Activated CD4-positive, alpha-beta T cell treated with anti-CD3 and anti-CD28 coated beads for 36 hours (primary cell): ENCODE measurements at places on chromosomes 2 and 18.

DNA sequence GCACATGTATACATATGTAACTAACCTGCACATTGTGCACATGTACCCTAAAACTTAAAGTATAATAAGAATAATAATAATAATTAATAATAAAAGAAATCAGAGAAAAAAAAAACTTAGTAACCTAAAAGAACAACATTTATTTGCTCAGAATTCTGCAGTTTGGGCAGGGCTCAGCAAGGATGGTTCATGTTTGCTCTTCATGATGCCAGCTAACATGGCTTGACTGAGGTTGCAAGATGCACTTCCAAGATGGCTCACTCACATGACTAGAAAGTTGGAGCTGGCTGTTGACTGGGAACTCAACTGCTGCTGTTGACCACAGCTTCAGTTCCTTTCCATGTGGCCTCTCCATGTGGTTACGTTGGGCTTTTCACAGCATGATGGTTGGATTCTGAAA, 56.4 kb downstream of the KLHL29 start:
- no peaks in the 10 kb centered on the region for H3K36me3 ChIP-seq
- DNase-seq = no peak
- H3K27ac ChIP-seq = no peak overlapping the region
- H3K4me1 ChIP-seq = peaks cover 7% of the 10 kb centered on the region

DNA sequence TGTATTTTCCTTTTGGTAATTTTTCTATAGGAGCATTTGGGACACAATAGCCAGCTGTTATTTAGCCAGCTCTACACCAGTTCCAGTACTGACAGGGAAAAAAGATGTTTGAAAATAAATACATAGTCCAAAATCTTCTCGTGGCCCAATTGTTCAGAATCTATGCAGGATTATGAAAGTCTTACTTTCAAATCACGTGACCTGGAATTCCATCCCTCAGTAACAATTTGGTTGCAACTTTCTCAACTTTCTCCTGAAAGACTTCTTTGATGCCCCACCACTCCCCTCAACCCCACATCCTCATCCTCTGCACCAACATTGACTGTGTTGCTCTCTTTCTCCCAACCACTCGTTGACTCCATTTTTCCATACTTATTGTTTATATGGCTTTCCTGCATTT, 539.0 kb downstream of the LRP1B start:
- DNase-seq = no peak
- no peaks in the 10 kb centered on the region for H3K36me3 ChIP-seq
- H3K4me3 ChIP-seq = no peak overlapping the region
- no peaks in the 10 kb centered on the region for H3K27me3 ChIP-seq
- no peaks in the 10 kb centered on the region for H3K4me1 ChIP-seq
- no peak overlapping the region for H3K27ac ChIP-seq

GRCh38 chr18:39225373-39225772, 1659.8 kb upstream of the CELF4 start:
- H3K27ac ChIP-seq = no peak overlapping the region
- H3K27me3 ChIP-seq = no peaks in the 10 kb centered on the region
- H3K4me3 ChIP-seq = no peak overlapping the region
- no peaks in the 10 kb centered on the region for H3K36me3 ChIP-seq
- H3K4me1 ChIP-seq = no peaks in the 10 kb centered on the region

GRCh38 chr2:36919041-36919837, 47.1 kb downstream of the STRN start:
- H3K27me3 ChIP-seq = no peaks in the 10 kb centered on the region
- DNase-seq = no peak
- H3K4me1 ChIP-seq = peaks cover 21% of the 10 kb centered on the region
- no peak overlapping the region for H3K4me3 ChIP-seq
- peaks cover 10% of the 10 kb centered on the region for H3K36me3 ChIP-seq
- no peak overlapping the region for H3K27ac ChIP-seq

DNA sequence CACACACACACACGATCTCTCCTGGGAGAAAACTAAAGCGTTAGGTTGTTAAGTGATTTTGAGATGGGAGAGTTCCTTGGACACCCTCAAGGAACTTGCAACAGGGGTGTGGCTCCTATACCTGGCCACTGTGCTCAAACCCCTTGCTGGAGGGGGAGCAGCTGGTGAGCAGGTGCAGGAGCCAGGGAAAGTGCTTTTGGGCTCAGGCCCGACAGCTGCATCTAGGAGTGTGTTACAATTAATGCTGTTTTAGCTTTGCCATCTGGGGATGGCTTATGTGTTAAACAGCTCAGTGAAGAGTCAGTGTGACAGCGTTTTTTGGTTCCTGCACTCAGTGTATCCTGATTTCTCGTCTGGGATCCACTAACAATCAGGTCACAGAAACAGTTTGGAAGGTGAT, 510.8 kb downstream of the TRIB2 start:
- H3K27me3 ChIP-seq = peaks cover 4% of the 10 kb centered on the region
- no peak for DNase-seq
- no peaks in the 10 kb centered on the region for H3K4me1 ChIP-seq

GRCh38 chr2:18106841-18107240, 228.4 kb downstream of the KCNS3 start:
- no peaks in the 10 kb centered on the region for H3K36me3 ChIP-seq
- no peak overlapping the region for H3K27ac ChIP-seq
- DNase-seq = no peak
- H3K27me3 ChIP-seq = peaks cover 4% of the 10 kb centered on the region
- no peak overlapping the region for H3K4me3 ChIP-seq
- H3K4me1 ChIP-seq = no peaks in the 10 kb centered on the region

DNA sequence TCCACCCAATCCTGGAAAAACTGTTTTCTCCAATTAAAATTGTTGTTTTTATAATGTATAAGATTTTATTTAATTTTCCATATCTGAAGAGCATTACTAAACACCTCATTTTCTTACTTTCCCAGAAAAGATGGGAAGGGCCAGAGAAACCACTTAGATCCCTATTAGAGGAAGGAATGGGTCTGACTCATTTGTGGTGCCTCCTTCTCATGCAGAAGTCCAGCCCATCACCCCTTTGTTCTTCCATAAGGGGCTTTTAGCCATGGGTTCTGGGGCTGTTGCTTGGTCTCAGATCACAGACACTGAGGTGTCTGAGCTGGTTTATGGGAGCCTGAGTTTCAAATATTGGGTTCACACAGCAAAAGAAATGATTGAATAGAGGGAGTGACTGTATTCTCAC, 152.2 kb downstream of the ESCO1 start:
- no peak overlapping the region for H3K27ac ChIP-seq
- no peaks in the 10 kb centered on the region for H3K36me3 ChIP-seq
- DNase-seq = no peak
- H3K4me1 ChIP-seq = no peaks in the 10 kb centered on the region
- peaks cover 6% of the 10 kb centered on the region for H3K27me3 ChIP-seq

DNA sequence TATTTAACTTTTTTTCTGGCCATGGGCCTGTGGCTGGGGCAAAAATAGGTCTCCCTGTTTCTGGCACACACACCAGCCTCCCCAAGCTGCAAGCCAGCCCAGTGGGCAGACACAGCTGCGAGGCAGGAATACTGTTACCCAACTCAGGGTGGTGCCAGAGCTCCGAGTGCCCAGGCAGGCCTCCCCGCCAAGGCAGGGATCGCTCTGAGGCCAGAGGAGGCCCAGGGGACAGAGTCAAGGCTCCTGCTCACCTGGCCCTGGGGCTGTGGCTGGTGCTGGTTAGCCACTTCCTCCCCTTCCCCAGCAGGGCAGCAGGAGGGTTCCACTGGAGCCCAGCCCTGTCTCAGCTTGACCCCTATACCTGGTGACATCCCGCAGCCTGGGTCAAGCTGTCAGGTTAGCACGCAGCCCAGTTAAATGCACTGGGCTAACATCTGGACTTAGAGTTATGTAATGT, 67.1 kb upstream of the EPAS1 start:
- H3K27me3 ChIP-seq = no peaks in the 10 kb centered on the region
- DNase-seq = peak; percentile 39
- no peak overlapping the region for H3K4me3 ChIP-seq
- H3K27ac ChIP-seq = peak overlapping the region; percentile 68
